ENCODE measurements at places on chromosomes 7 and 10.

DNA sequence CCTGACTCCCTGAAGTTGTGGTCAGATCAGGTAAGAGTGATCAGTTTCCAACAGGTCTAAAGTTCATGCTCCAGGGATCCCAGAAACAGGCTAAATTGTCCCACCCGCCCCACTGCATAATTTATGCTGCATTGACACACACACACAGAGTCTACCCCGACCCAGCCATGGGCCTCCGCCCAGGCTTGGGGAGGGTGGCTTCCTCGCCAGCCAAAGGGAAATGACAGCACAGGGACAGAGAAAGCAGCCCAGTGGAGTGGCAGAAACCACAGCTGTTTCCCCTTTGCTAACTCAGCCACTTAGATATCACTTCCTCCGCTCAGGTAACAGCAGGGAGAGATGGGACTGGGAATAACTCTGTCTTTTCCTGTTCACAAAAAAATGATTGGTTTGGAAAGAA lies 9.4 kb downstream of the SH3PXD2A start:
- no peak for DNase-seq

- DNase-seq = no peak
These were observed 516.7 kb upstream of the MGMT start for GRCh38 chr10:128950159-128950915.

DNA sequence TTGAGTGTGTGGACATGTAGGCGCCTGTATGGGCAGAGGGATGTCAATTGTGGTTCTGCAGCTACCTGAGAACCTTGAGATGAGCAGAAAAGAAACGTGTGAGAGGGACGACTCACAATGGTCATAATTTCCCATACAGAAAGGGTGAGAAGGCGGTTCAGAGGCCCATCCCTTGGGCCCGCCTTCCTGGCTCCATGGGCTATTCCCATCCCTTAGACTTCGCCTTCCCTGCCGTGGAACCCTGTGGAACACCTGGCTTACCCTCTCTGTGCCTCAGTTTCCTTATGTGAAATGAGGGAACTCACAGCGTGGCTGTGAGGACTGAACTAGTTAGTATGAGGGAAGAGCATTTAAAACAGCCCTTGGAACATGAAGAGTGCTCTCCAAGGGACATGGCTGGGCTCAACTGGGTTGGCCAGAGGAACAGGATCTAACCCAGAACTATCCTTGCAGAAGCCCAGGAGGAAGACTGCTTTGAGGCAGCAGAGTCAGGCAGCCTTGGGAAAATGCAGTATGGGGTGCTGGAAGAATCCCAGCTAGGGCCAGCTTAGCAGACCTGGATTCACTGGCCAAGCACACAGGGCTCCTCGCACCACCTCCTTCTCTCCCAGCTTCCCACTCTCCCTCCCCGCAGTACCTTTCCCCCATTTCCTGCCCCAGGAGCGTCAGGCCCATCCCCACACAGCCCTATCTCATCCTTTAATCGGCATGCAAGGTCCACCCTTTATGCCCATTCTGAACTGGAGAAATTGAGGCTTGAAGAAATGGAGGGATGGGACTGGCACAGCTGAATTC lies 11.1 kb upstream of the ZMIZ1 start:
- no peak for DNase-seq

- DNase-seq = no peak
These were observed 761.1 kb downstream of the IPMK start for GRCh38 chr10:57506414-57507094.

DNA sequence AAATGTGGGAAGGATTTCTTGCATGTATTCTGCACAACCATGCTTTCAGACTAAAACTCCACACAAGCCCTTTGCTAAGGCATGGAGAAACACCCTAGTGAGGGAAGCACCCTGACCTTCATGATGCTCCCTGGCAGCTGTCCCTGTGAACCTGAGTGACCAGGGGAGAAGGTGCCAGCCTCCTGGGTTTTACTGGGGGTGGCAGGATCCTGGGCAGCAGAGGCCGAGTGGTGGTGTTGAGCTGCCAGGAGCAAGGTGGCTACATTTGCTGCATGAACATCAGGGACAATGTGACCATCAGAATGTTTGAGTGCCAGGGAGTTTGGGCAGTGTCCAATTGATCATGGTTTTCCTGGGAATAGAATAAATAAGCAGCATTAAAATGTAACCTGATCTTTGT lies 437.9 kb downstream of the TCERG1L start:
- no peak for DNase-seq

- no peak for DNase-seq
These were observed 608.9 kb downstream of the PTPRN2 start for GRCh38 chr7:157978766-157979165.

DNA sequence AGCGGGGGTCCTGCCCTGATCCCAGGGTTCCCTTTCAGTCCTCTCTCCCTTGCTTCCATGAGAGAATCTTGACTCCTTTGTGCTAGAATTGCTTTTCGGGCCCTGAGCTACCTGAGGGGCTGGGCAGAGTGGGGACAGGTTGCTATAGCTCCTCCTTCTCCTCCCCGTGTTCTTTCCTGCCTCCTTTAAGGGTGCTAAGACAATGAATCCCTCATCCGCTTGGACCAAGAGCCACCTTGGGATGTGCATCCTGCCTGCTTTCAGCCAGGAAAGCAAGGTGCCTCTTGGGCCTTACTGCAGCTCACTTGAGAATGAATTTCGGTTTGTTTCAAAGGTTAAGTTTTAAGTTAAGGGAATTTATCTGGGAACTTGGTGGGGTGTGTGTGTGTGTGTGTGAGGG lies 53.6 kb downstream of the ADRA2A start:
- DNase-seq = no peak

DNA sequence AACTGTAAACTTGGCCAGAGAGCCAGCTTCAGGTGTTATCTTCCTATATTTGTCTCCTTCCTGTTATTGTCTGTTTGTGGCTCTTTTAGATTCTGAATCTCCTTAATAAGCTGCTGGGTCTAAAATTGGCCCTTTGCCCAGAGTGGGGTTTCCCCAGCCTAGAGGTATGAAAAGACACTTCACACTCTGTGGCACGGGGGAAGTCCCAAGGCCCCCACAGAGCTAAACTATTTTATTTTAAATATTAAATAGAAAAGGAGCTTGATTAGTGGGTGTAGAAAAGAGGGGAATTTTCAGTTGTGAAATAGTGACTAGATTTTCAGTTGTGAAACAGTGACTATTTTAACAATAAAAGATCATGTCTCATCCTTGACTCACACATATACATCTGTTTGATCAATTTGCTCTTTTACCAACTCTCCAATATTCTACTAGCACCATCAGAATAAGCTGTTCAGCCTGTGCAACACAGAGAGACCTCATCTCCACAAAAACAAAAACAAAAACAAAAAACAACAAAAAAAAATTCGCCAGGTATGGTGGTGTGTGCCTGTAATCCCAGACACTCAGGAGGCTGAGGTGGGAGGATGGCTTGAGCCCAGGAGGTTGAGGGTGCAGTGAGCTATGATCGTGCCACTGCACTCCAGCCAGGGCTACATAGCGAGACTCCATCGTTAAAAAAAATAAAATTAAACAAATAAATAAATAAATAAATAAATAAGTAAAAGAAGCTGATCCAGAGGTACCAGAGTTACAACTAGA lies 24.9 kb upstream of the ADO start:
- DNase-seq = peak; percentile 24

DNA sequence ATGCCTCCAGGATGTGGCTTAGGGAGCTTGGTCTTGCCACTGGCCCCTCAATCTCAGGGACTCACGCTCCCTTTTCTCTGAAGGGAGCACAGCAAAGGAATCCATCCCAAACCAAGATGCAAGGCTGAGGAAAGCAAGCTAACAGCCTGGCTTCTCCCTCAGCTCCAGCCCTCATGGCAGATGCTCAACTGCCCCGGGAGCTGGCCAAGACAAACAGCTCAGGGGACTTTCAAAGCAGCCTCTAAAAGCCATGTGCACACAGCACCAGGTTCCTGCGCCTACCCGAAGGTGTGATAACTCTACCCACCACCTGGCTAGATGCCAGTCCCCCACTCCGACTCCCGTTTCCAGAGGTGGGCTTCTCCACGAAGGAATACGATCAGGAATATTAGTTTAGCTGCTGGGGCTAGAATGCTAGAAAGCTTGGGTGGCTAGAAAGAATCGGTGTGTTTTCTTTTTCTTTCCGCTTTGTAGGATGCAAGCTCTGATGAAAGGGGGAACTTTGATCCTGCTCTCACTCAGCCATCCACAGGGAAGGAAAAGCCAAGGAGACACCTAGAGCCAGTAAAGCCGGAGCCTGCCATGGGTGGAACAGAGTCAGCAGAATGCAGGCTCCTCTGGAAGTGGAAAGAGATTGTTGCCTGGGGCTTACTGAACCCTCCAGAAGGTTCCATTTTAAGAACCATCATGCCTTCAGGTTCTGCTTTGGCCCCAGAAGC lies 89.0 kb upstream of the FGFR2 start:
- DNase-seq = no peak

DNA sequence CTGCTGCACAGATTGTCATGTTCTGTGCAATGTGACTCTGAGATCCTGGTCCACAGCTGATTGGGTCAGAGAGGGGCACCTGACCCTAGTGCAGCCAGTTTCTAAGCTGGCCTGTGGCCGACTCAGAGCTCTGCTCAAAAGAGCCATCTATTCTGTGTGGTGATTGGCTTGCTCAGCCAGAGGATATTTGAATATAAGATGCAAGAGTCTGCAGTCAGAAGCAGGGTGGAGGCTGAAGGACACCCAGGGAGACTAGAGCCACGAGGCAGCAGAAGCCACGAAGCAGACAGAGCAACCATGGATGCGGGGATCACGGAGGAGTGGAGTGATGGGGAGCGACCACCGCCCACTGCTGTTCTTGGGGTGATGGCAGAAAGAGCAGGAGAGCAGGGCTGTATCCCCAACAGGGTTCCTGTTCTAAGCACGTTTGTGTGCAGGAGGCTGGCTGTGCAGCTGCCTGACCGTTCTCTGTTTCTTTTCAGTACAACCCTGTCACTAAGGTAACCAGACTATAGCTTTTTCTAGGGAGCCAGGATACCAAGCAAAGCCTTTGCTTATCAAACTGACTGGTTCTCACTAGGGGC lies 19.5 kb upstream of the RHEB start:
- no peak for DNase-seq

GRCh38 chr10:48653944-48654698 lies 30.6 kb upstream of the WDFY4 start:
- no peak for DNase-seq

GRCh38 chr10:61978965-61979364 lies 77.5 kb downstream of the ARID5B start:
- DNase-seq = no peak

DNA sequence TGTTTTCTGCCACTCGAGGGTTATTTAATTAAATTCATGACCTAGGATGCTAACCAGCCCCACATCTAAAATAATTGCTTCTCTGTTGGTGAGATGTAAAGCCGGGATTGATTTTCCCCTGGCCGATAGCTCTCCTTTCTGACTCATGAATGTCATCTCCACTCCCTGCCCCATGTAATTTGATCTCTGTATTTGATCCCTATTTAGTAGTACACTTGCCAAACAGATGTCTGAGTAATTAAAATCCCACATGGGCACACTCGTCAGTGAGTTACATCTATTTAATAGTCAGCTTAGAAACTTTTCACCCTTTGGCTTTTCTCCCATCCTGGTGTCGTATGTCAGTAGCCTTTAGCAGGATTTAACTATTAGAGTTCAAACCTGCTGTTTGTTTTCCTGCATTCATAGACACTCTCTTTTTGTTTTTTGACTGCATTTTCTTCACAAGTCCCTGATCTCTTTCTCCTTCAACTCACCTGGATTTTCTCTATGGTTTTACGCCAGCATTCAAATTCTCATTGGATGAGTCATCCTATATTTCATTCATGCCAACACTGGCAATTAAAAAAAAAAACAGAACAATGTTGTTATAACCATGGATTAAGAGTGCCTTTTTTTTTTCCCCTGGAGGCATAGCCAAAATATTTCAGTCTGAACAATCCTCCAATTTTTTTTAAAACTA lies 82.7 kb downstream of the SPAG6 start:
- DNase-seq = no peak

GRCh38 chr10:126104767-126105166 lies 208.4 kb downstream of the FANK1 start:
- DNase-seq = no peak

DNA sequence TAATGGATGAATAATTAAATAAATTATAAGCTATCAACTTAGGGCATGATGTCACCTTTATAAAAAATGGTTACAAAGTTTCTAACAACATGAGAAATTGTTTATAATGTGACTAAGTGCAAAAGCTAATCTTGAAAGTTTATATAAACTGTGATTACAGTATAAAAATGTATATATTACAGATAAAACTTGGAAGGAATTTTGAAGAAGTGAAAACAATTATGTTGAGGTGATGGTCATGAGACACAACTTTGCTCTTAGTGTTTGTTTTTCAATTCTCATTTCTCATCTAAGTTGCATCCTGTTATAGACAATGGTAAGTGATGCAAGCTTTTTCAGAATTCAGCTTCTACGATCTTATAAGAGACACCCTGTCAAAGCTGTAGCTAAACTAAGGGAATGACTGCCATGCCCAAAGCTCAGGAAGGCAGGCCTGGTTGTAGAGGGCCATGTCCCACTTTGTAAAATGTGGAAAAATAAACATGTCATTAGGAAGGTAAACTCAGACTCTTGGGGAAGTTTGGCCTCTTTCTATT lies 23.9 kb downstream of the MACC1 start:
- no peak for DNase-seq

- DNase-seq = no peak
These were observed 2.5 kb upstream of the P4HA1 start for GRCh38 chr10:73099141-73099540.

DNA sequence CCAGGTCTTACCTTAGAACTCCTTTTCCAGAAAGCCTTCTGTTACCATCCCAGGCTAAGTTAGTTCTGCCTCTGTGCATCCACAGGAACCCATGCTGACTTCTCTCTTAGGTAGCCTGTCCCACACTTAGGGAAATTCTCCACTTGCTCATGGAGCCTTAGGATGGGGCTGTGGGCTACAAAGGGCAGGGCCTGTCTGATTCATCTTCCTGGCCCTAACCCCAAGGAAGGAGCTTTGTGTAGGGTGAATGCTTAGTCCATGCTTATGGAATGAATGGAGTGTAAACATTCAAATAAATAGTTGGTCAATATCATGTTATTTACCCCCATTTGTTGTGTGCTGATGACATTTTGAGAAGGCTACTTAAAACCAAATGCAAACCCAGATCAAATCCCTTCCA lies 54.7 kb downstream of the EMX2 start:
- DNase-seq = no peak
